CD4-positive, alpha-beta T cell treated with Interleukin-4 for 1 hour (primary cell): ENCODE measurements at places on chromosomes 2 and 18.

GRCh38 chr2:100835006-100835659, 15.2 kb downstream of the NPAS2 start:
- DNase-seq, result no peak

DNA sequence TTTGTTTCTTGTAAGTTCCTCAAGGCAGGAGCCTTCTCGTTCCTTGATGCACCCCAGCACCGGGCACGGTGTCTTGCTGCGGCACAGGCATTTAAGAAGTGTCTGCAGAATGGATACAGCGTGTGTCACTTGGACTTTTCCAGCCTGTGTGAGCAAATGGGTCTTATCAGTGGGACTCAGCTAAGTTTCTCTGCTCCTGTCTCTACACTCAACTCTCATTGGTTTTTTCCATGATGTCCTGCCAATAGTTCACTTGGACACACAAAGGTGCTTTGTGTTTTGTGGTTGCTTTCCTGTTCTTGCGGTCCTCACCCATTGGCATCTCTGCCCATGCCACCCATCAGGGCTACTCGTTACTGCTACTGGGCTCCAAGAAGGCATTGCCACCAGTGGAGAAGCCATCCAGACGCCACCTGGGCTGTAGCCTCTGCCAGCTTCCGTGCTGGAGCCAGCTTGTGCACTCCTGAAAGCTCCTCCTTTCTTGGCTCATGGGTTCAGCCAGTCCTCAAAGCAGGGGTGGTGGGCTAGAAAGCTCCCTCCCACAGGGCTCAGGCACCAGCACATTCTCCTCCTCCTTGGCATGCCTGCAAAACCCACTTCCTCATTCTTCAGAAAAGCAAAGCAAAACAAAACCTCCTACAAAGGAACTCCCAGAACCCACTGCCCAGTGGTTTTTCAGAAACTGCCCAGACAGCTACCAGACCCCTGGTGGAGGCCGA, 41.4 kb downstream of the IL1R2 start:
- peak; percentile 42 for DNase-seq

- DNase-seq, result no peak
These were observed 120.3 kb downstream of the RDH14 start for GRCh38 chr2:18440141-18440661.

DNA sequence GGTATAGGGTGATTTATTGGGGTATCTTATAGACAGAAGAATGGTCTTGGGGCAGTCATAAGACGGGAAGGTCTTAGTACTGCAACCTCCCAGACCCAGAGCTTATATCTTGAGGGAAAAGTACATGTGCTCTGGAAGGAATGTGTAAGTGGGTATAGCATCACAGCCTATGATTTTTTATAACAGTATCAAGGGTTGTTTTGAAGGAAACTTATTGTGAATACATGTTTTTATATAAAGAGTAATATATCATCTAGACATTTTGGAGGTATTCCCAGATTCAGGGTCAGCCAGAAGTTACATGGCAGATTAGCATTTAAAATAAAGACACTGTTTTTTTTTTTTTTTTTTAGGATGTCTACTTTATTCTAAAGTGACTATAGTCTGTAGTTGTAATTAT, 47.6 kb upstream of the STON1 start:
- no peak for DNase-seq

DNA sequence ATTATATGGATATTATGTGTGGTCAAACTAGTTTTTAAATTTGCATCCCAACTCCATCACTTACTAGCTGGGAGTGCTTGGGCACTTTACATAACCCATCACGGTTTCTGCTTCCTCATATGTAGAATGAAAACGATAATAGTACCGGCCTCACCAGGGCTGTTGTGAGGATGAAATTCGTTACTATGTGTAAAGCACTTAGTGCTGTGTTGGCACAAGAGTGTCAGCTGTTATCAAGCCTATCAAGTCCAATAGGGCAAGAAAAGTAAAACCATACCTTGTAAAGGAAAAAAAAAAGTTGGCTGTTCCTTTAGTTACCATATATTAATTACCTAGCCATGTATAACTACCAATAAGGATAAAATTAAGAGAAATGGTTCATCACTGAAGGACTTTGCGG, 65.4 kb downstream of the TET3 start:
- no peak for DNase-seq

DNA sequence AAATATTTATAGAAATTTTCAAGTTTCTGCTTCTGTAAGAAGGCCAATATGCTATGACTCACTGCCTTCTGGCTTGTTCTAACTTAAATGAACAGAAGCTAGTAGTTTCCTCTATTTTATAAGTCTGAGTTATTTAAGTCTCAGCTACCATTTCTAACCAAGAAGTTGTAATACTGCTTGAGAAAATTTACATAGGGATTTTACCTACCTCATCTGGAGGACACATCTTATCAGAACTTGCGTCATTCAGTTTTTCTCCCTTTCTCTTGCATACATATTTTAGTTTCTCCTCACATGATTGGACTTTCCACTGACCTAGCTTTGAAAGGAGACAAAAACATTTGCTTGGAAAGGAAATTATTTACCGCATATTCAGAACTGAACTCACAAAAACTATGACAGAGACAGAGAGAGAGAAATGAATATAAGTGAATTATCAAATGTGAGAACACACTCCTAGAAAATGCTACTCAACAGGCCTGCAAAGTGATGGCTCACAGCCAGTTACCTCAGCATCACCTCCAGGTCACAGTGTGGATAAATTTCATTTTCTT, 81.1 kb upstream of the CD302 start:
- DNase-seq, result no peak

DNA sequence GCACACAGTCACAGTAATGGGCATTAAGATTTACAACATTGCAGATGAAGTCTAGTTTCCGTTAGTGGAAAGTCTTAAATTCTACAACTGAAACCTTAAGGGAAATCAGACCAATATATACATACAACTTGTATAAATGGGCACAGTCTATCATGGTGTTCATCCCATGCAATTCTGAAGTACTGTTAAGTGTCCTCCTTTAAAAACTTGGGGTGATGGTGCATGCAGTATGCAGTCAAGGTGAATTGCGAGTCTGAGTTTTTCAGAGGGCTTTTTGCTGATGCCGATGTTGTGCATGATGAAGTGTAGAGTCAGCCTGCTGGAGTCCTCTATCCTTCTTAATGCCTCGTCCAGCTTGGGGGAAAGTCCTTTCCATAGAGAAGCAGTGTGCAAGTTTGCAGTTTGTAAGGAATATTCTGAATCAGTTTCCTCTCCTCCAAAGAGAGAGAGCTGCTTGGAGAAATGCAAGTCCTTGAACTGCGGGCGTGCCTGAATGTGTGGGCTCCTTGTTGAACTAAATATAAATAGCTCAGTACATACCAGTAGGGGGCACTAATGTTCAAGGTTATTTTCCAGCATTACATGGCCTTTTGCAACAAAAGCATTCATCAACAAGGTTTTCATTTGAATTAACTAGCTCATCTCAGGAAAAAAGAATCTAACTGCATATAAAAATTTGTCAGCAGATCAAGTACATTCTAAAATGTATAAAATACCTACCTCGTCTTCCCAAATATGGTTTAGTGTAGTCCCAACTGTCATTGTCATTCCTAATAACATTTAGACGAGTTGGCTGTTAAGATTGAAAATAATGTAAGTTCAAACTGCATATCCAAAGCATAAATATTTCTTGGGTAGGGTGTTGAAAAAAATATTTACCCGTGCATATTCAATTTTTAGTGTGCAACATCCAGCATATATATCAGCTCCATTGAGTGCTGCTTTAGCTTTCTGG, 21.3 kb downstream of the HNRNPLL start:
- DNase-seq, result peak; percentile 32

DNA sequence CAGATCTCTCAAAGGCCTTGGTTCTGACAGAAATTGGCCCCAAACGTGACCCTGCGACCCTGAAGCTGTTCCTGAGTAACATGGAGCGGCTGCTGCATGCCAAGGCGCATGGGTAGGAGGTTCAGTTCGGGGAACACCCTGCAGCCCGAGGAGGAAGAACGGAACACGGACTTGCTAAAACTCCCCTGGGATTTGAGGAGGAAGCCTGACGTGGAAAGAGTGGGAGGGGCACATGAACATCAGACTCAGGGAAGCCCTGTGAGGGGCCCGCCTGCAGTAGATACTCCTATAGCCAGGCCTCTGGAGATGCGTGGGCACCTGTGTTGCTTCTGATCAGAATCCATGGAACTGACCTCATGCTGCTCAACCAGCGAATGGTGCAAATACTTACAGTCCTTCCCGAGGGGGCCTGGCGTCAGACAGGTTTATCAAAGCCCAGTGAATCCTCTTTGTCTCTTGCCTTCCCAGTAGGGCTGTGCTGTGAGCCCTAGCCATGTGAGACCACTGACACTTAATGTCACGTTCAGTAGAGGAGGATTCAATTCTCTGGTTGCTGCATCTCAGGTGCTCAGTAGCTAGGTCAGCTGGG, 46.8 kb downstream of the IMPA2 start:
- no peak for DNase-seq

DNA sequence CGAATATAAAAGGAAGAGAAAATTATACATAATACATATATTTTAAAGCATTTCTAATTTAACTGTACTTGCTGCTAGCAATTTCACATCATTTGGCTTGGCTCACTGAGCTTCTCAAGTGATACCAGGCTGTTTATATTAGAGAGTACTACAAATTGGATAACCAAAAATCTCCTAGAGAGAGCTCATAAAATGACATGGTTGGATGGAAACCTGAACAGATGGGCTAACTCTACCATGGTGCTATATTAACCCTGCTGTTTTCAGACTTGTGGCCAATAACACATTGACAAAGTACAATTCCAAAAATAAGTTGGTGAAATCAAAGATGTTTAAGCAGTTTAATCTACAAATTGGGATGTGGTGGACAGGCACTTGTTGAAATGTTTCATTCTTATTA, 364.4 kb upstream of the GCFC2 start:
- DNase-seq, result no peak

DNA sequence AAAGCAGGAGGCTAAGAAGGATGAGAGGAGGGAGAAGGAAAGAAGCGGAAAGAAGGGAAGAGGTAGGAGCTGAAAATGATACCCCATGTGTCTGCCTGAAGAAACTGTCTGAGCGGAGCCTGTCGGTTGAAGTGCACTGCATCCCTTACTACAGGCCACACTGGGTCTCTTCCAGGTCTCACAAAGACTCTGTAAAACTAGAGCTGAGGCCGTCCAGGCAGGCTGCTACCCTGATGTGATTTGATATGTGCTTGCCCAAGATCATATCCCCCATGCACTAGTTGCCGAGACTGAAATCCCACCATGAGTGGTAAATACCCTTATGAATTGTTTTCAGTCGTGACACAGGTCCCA, 134.4 kb downstream of the MAIP1 start:
- no peak for DNase-seq

GRCh38 chr18:55343396-55344073, 244.5 kb downstream of the TCF4 start:
- DNase-seq, result no peak

GRCh38 chr18:32049393-32050171, 31.0 kb downstream of the RNF125 start:
- peak; percentile 70 for DNase-seq

GRCh38 chr18:63312737-63313395, 6.7 kb downstream of the BCL2 start:
- DNase-seq, result no peak

DNA sequence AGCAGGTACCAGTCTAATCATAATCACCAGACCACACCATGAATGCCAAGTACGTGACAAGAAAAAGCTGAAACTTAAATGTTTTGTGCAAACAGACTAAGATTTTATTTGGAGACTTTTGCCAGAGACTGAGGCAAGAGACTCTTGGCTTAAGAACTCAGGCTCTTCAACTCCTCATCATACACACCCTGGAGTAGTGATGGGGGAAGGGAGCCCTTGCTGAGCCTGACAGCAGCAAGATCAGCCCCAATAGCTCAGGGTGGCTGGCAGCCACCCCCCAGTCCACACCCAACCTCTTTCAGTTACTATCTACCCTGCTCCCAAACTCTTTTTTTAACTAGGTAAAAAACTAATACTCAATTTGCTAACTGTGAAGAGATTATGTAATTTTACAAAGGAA, 114.8 kb downstream of the CCBE1 start:
- DNase-seq, result no peak
